ENCODE measurements at places on chromosomes 13 and 19.
A peak's percentile ranks its signal among the peaks of the same experiment; 100 is the strongest.

DNA sequence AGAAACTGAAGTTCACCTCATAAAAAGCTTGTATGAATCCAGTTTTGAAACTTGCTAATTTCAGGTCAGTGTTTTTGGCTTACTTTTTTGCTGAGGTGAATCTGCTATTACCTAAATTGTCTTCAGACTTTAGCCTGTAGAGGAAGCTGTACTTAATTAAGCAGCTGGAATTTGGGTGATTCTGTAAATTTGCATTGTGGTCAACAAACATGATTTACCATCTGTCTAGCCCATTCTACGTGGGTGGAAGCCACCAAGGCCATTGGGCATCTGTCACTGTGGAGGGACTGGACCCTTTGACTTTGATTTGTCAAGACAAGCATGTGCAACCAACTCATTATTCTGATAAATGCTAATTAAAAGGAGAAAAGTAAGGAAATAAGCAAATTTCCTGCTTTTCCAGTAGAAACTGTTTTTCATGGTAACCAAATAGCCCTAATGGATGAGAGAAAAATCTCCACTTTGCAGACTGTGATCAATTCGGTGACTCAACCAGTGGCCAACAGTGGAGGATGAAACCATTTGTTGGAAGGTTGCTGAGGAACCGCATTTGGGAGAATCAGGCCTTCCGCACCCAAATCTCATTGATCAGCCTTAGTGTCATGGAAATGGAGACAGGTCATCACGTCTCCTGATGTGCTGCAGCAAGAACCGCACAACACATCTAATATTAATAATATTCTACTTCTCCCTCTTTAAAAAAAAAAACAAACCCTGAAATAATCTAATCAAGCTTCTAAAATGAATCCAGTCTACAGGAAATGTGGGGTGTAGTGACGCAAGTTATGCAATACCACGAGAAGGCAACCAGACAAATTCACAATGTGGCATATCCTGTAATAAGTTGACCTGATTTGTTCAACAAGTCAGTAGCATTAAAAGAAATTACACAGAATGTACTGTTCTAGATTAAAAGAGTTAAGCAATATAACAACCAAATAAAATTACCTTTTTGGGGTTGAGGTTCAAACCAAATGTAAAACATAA lies 54.3 kb downstream of the GARRE1 start:
- DNase-seq: no peak

DNA sequence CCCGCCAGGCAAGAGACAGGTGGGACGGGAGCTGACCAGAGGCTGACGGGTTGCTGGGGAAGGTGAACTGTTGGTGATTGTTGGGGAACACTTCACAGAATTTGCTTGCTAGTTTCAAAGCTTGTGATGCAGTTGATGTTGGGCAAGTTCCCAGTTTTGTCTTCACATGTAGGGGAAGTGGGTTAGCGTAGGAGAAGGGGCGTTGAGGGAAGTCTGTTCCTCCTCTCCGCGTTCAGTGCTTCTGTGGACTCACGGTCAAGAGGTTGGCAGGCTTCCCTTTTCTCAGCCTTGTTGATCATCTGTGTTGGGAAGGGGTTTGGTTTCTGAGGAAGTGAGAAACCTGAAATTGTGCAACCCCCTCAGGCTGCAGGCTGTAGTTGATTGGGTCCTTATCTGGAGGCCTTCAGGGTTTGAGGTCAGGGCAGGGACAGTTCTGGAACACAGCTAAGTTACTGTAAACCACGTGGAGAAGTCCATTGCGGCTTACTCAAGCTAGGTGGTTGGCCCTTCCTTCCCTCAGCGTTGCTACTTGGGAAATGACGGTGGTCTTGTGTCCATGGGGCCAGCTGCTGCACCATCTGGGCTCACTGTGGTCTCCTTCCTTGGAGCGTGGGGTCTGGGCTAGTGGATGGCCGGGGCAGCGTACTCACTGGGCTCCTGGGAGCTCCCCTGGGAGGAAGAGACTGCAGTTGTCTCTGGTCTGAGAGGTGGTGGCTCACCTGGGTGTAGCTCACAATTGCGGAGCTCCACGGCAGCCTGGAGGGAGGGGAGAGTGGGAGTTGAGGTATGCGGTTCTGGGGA lies 7.5 kb downstream of the RPS9 start:
- DNase-seq: peak; percentile 82

GRCh38 chr13:95643571-95643935 lies 953 bp downstream of the DZIP1 start:
- peak; percentile 41 for DNase-seq

GRCh38 chr13:99965329-99966000 lies 6.1 kb downstream of the ZIC5 start:
- no peak for DNase-seq

DNA sequence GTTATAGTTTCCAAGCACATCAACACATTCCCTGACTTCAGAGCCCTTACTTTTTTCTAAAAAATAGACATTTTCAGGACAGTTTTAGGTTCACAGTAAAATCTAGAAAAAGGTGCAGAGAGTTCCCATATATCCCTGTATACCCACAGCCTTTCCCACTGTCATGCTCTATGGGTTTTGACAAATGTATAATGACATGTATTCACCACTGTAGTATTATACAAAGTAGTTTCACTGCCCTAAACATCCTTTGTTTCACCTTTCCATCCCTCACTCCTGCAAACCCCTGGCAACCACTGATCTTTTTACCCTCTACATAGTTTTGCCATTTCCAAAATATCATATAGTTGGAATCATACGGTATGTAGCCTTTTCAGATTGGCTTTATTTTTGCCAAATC lies 15.6 kb downstream of the NAA16 start:
- DNase-seq: no peak

DNA sequence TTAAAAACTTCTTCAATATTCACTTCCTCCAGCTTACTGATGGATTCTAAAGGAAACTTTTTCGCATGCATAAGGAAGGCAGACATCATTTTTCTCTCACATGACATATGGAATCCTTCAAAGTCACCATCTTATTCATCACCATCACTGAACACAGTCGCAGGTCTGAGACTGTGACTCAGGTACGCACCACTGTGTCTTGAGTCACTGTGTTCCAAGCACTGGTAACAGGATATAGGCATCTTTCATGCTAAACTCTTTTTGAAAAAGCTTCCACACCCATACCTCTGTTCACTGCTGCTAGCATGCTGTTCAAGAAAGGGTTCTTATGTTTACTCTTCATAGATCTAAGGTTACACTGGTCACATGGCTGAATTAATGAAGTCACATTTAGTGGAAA lies 67.0 kb upstream of the SIAH3 start:
- DNase-seq: no peak

DNA sequence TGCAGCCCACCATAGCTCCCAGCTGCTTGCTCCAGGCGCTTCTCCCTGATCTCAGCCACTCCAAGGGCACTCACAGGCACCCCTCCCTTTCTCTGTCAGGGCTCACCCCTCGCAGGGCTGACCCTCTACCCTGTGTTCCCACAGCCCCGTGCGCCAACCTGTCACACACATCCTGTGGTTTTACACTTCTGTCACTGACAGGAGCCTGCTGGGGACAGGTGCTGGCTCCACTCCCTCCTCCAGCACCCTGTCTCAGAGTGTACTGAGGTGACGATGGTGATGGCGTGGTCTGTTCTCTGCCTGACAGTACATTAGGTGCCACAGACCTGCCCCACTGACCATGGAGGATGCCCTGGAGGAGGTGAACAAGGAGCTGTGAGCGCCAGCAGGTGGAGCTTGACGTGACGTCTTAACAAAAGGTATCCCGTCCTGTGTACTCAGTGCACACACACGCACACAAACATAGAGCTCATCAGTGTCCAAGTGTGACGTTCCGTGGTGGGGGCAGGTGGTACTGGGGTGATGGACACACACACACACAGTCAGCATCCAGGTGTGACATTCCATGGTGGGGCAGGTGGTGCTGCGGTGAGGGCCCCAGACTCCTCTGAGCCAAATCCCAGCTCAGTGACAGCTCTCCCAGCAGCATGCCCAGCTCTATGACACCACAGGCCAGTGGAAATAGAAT lies 20.9 kb downstream of the C19orf44 start:
- DNase-seq: no peak

- peak; percentile 2 for DNase-seq
These were observed 128.7 kb downstream of the LIG4 start for GRCh38 chr13:108086678-108087077.

GRCh38 chr19:53900191-53900860 lies 8.8 kb upstream of the CACNG7 start:
- DNase-seq: no peak

DNA sequence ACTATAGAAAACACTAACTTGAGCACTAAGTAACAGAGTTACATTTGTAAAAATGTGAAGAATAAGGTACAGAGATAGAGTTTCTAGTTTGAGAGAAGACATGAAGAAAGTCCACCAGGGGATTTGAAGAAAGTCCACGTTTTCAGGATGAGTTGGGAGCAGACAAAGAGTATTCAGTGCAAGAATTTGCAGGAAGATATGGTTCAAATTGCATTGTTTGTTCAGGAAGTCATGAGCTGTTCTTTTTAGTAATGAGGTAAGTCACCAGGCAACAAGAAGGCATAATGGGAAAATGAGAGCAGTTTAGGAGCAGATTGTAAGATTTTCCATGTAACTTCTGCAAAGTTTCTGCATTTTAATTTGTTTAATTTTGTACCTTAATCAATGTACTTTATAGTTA lies 618.0 kb downstream of the DACH1 start:
- DNase-seq: no peak

DNA sequence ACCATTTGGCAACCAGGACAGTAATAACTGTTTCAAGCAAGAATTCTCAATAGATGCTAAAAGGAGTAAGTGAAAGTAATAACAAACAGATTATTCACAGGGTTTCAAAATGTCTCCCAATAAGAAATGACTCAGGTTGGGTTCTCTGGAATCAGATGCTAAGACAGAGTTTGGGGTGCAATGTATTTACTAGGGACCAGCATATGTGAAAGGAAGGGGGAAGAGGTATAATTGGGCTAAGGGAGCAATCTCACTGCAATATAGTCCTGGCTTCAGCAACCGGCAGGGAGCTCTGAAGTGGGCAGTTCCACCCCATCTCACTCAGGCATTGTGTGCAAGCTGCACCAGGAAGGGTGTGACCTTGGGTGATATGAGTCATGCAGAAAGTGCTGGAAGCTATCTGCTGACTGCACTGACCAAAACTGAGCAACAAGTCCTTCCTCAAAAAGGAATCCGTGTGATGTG lies 23.4 kb downstream of the ZDHHC20 start:
- DNase-seq: peak; percentile 43

DNA sequence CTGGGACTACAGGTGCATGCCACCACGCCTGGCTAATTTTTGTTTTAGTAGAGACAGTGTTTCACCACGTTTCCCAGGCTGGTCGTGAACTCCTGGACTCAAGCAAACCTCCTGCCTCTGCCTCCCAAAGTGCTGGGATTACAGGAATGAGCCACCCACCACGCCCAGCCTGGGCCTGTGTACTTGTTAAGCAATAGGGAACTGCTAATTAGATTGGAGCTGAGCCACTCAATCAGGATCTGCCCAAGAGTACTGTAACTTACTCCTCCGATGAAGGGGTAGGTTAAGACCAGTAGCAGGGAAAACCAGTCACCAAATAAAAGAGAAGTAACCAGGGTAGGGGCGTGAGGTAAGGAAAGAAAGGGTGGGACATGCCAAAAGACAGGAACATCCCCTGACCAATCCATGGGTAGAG lies 2.3 kb downstream of the DDX39A start:
- DNase-seq: no peak

GRCh38 chr13:20291037-20291436 lies 58.9 kb upstream of the GJB6 start:
- no peak for DNase-seq

- no peak for DNase-seq
These were observed 464.6 kb downstream of the MYO16 start for GRCh38 chr13:109093998-109094397.

DNA sequence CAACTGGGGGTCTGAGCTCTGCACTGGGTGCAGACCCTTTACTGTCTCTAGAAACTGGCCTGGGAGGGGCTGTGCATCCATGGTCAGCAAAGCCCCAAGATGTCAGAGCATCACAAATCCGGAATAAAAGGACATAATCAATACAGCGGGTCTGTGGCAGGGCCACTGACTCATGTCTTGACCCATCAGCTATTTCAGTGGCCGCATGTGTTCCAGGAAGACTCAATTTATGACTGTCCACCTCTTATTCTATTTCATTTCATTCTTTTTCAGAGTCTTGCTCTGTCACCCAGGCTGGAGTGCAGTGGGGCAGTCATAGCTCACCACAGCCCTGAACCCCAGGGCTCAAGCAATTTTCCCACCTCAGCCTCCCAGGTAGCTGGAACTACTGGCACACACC lies 53.2 kb downstream of the PEX11G start:
- no peak for DNase-seq

DNA sequence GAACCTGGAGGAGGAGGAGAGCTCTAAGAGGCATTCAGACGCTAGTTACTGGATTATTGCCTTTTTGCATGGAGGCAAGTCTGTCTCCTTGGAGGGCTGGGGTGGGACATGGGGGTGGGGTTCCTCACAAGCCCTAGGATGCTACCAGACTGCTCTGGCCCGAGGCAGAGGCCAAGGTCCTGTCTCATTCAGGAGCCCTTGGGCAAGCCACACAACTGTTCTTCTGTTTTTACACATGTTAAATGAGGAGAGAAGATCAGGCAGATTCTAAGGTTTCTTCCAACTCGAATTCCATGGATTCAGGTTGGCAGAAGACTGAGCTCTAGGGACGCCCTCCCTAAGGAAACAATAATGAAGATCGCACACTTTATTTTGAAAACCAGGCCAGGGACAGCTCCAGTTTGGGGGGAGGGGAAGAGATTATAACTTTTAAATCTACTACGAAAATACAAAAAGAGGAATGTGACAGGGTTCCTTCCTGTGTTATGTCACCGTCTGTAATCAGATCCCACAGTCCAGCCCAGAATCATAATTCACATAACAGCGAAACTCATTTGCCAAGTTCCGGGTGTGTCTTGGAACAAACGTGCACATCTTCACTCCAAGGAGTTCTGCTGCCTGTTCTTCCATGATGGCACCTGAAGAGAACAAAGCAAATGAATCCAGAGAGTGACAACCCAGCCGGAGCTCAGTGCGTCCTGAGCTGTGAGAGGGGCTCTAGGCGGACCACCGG lies 25.2 kb downstream of the IL17D start:
- peak; percentile 19 for DNase-seq

DNA sequence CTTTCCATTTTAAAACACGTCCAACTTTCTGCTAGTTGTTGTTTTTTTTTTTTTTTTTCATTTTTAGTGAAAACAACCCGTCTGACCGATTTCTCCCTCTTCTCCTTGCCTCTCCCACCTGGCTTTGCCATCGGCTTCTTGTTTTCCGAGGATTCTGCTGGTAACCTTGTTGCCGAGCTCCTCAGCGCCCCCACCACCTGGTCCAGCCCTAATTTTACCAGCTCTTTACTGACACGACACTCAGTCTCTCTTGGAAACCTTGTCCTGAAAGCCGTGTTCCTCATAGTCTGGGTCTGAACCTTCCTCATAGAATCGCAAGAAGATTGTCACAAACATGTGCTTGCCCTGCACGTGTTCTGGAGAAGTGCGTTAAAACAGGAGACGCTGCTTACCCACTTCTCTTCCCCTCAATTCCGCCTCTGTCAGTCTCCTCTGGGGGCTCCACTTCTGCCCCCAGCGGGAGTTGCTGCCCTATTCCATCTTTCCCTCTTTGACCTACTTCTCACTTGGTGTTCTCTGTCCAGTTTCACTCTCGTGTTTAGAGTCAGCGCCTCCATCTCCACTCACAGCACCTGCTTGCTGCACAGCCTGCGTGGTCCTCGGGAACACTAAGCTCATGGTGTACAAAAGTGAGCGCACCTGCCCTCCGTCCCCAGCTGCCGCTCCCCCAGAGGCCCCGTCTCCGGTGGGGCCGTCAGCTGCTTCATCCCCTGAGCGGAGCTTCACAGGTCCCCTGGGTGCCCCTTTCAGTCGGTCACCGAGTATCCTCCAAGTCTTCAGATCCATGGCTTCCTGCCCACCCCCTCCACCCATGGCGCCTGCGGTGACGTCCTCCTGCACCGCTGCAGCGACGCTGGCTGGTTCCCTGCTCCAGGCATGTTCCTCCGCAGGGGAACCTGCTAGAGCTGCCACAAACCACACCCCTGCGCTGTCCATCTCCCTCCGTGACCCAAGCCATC lies 65.1 kb downstream of the TM9SF2 start:
- DNase-seq: no peak

All from umbilical cord (tissue), 2 donors.